GM23338 (cell line): ENCODE measurements at places on chromosomes 7 and 10.

DNA sequence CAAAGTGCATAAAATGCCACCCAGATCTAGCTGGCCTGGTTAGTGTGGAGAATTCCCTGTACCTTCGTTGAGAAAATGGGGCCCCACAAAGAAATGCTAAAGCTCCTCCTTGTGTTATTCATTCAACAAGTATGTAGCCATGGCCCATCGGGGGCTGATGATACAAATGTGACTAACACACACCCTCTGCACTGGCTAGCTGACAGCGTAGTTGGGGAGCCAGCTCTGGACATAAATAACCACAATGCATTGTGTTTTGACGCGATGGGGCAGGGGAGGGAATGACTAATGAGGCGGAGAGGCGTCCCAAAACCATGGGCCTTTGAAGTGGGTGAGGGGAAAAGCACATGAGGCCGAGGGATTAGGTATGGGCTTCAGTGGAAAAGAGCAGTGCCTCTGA lies 28.2 kb upstream of the ASL start:
- no peak for DNase-seq

DNA sequence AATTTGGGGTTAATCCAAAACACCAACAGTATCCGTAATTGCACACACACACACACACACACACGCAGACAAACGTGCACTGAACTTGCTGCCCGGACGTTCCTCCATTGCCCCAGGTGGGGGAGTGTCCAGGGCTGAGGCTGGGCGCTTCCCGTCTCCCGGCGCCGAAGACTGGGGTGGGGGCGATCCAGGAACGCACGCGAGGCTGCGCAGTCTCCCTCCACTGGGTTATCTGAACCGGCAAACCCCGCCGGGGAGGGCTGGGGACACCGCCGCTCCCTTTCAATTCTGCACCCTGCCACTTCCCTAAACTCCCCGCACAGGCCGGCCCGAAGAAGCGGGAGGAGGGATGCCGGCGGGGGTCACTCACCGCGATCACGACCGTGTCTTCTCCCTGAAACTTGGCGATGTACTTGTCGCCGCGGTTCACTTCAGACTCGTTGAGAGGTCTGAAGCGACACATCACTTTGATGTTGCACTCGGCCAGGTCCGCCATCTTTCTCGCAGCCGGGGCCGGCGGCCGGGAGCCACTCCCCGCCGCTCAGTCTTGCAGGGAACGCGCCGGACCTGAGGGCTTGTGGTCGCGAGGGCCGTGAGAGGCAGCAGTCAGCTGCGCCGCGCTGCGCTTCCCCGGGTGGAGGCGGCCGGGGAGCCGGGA lies 618 bp downstream of the KIF5B start:
- peak; percentile 79 for DNase-seq

DNA sequence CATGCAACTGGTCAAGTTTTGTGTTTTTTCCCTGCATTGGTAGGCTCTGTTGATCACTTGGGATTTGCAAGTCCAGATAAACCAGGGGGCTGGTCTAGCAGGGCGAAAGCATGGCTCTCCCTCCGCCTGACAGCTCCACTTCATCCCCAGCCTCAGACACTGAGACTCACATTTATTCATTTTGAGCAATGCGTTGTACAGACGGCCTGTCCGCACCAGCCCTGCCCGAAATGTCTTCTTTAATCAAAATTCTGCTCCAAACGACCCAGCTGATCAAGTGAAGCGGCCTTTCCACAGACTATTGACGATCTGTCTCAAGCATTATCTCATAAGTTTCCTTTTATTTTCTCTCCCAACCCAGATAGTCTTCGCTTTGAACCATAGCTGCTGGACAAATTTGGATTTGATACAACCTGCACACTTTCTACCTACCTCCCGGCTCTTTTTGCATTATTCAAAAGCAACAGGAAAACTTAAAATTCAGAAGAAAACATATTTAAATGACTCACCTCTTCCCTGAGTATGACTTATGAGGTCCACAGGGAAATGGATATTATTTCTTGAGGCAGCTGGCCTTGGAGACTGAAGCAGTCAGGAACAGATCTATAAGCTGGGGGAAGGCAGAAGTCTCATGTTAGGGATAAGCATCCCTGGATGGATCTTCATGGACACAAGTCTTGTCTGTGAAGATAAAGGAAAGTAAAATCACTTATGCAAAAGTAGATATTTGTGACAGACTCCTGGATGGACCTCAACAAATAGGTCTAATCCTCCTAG lies 498.9 kb upstream of the MGMT start:
- DNase-seq, result no peak

- no peak for DNase-seq
Measured at GRCh38 chr7:148708026-148708885, 9.6 kb downstream of the CUL1 start.

GRCh38 chr10:120657371-120657770 lies 193.8 kb upstream of the WDR11 start:
- DNase-seq, result no peak

GRCh38 chr10:43013065-43013464 lies 63.8 kb upstream of the RET start:
- no peak for DNase-seq

- peak; percentile 80 for DNase-seq
Measured at GRCh38 chr7:27106181-27106900, 3.9 kb upstream of the HOXA2 start.

DNA sequence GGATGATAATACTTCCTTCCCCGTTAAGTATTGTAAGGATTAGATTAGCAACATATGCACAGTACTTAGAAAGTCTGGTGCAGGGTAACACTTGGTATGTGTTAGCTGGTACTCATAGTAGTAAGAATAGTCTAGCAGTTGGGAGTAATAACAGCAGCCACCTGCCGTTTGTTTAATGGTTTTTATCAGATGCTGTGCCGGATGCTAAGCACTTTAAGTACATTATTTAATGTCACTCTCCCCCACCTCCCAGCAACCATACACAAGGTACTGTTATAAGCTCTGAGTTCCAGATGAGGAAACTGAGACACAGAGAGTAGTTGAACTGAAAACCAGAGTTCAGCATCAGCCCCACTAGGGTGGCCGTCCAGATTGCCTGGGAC lies 60.1 kb downstream of the ZMIZ1 start:
- no peak for DNase-seq

GRCh38 chr7:129295015-129295423 lies 70.2 kb downstream of the AHCYL2 start:
- no peak for DNase-seq

GRCh38 chr7:134798155-134798554 lies 18.7 kb downstream of the CALD1 start:
- DNase-seq, result no peak

DNA sequence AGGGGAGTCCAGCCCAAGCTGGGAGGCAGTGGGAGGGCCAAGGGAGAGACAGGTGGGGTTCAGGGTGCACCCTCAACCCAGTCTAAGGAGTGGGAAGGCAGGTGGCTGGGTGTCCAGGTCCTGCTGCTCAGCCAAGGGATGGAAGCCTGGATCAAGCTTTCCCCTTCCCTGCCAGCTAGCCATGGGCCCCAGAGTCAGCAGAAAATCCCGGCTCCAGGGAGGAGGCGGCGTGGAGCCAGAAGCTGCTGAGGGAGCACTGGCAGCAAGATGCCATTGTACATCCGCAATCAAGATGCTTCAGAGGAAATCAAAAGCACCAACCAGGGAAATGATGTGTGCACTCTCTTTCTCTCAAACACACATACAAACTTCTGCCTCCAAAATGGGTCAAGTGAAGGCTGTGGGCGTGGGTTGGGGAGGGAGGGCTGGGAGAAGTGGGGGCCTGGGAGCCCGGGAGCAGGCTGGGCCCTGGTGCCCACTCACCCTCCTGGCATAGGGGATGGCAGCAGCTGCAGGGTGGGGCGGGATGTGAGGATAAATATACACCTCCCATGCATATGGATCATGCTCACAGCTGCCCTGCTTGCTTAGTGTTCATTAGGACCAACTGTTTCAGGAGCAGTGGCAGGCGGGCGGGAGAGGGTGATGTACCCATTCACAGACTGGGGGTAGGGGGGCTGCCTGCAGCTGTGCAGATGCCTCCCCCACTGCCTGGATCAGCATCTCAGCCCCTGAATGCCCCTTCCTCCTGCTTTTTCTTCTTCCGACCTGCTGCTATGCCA lies 24.2 kb downstream of the TRIM8 start:
- no peak for DNase-seq

GRCh38 chr7:19121977-19122588 lies 4.6 kb upstream of the TWIST1 start:
- DNase-seq, result peak; percentile 75

DNA sequence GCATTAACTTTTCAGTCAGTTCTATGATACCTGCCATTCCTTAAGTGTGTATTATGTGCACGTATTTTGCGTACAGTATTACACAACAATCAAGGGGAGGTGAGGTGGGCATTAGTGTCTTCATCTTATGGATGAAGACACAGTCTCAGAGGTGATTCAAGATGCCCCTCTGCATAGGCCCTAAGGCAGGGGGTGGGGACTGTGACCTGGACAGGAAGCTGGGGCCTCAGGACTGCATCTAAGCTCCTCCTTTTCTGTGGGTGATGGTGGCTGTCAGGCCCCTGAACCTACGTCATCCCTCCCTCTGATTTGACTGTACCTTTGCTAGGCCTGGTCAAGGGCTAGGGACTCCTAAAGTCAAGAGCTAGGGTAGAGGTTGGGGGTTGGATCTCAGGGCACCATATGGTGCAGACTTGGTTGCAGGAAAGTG lies 38.9 kb downstream of the HK1 start:
- no peak for DNase-seq

DNA sequence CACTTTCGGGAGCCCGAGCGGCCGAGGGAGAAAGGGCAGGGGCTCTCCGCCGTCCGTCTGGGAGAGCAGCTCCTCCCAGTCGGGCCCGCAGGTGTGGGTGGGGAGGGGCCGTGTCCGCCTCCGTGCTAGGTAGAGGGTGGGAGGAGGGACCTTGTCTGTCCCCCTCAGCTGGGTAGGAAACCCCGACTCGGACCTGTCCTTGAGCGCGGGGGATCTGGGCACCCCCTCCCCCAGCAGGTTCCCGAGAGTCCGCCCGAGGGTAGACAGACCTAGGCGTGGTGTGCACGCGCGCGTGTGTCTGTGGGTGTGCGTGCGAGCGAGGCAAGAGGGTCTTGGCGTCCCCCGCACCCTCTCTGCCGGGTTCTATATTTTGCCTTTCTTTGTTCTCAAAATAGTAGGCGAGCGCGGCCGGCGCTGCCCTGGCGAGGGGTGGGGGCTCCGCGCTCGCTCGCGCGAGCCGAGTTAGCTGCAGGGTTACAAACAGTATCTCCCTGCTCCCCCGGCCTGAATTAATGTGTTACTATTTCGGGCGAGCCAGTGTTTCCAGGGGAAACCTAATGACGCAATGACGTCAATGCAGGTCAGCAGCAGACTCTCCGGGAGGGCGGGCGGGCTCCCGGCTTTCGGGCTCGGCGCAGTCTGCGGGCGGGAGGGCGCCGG lies 73.9 kb upstream of the LEP start:
- peak; percentile 72 for DNase-seq

DNA sequence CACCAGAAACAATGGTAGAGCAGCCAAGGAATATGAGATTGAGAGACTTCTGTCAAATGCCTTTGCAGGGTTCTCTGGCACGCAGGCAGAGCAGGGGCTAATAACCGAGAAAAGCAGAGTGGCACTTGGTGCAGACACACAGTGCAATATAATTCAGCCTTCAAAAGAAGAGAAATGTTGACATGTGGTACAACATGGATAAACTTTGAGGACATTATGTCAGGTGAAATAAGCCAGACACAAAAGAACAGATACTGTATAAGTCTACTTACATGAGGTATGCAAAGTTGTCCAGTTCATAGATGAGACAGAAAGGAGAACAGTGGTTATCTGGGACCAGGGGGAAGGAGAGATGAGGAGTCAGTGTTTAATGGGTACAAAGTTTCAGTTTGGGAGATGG lies 41.8 kb downstream of the ITIH5 start:
- no peak for DNase-seq

GRCh38 chr10:122279725-122280141 lies 8.6 kb downstream of the BTBD16 start:
- DNase-seq, result peak; percentile 83

GRCh38 chr7:69129951-69130350 lies 468.3 kb upstream of the AUTS2 start:
- DNase-seq, result no peak

GRCh38 chr10:31774299-31774900 lies 154.2 kb downstream of the ARHGAP12 start:
- peak; percentile 44 for DNase-seq
